T-helper 17 cell (primary cell): ENCODE measurements at places on chromosomes 13 and 19. TPM values are rescaled to one million over a fixed set of nuclear protein-coding genes. Genes with fewer than 3 reads are reported as not detected.

DNA sequence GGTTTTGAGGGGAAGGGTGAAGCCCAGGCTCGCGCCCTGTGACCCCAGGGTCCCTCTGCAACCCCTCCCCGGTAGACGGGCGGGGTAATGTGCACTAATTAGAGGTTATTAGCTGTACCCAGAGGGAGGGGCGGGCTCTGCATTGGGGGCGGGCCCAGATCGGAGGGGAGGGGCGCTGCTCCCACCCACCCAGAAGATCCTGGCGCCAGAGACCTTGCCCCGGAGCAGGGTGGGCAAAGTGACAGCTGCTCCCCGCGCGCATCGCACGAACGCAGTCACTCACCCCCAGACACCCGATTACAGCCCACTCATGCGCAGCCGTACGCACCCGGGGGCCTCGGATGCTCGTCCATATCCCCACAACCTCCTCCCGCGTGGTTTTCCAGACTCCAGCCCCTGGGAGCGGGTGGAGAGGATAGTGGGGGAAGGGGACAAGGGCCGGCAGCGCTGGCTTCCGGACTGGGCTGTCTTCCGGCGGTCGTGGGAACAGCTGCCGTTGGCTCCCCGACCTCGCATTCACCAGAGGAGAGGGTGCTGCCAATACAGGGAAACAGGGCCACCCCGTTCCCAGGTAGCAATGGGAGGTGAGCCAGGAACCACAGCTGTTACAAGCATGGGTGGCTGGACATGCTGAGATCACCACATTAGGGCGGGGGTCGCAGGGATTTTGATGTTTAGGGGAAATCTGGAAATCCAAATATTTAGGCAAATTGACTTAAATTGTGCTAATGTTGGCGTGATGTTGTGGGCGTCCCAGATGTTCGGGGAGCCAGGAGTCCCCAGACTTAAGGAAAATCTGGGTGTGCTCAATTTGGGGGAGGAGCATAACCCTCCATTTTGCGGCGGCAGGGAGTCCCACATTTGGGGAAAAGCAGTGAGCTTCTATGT is 2.9 kb upstream of the HOOK2 start:
- peaks cover 30% of the 10 kb centered on the region for H3K4me1 ChIP-seq
- peak; percentile 51 for DNase-seq
- H3K27ac ChIP-seq, result peak overlapping the region; percentile 96
- no peaks in the 10 kb centered on the region for H3K27me3 ChIP-seq

- peaks cover 15% of the 10 kb centered on the region for H3K27me3 ChIP-seq
- no peak for DNase-seq
- H3K36me3 ChIP-seq, result peaks cover 4% of the 10 kb centered on the region
- no peak overlapping the region for H3K27ac ChIP-seq
- no peak overlapping the region for H3K4me3 ChIP-seq
- H3K4me1 ChIP-seq, result no peaks in the 10 kb centered on the region
Measured at GRCh38 chr19:54606891-54607784, 13.7 kb downstream of the LILRA1 start.

DNA sequence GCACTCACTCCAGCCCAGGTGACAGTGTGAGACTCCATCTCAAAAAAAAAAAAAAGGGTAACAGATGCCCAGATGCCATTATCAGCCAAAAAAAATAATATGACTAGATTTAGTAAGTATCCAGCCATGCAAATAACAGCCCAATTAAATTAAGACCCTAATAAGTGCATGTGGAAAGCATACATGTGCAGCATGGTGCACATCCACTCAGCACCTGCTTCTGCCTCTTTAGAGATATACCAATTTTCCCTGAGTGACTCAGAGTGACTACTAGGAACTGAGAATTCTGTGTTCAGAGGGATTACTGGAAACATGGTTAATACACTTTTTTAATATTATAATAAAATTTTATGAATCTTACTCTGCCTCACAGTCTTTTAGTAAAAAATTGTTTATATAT is 29.8 kb upstream of the ZNF675 start:
- no peaks in the 10 kb centered on the region for H3K36me3 ChIP-seq
- H3K4me1 ChIP-seq, result peaks cover 8% of the 10 kb centered on the region
- DNase-seq, result no peak
- peaks cover 6% of the 10 kb centered on the region for H3K27me3 ChIP-seq
- H3K4me3 ChIP-seq, result no peak overlapping the region

DNA sequence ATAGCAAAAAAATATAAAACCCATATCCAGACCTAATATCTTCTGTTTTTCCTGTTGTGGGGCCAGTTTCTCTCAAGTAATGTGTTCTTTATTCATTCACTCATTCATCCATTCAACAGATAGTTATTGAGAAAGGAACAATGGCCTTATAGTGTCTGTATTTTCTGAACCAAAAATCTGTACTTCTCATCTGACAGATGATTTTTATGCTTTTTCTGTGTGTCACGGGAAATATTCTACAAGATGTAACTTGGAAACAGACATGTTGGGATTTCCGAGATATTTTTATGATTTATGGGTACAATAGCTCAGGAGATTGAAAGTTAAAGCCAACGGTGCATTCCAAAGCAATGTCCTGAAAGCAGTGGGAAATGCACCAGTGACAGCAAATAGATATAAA is 5.7 kb downstream of the ACOD1 start:
- H3K4me1 ChIP-seq, result no peaks in the 10 kb centered on the region
- no peak overlapping the region for H3K27ac ChIP-seq
- peaks cover 32% of the 10 kb centered on the region for H3K27me3 ChIP-seq
- DNase-seq, result no peak

SYCN gene
- not detected for total RNA-seq

TEX29 gene
- not detected for total RNA-seq
